ENCODE measurements at places on chromosomes 2 and 18.

- no peak for DNase-seq
Measured at GRCh38 chr2:119731983-119732382, 27.7 kb upstream of the PTPN4 start.

GRCh38 chr18:76525911-76526310 lies 30.9 kb upstream of the ZNF516 start:
- no peak for DNase-seq

- DNase-seq = no peak
Measured at GRCh38 chr2:75065402-75066008, 107.1 kb downstream of the POLE4 start.

DNA sequence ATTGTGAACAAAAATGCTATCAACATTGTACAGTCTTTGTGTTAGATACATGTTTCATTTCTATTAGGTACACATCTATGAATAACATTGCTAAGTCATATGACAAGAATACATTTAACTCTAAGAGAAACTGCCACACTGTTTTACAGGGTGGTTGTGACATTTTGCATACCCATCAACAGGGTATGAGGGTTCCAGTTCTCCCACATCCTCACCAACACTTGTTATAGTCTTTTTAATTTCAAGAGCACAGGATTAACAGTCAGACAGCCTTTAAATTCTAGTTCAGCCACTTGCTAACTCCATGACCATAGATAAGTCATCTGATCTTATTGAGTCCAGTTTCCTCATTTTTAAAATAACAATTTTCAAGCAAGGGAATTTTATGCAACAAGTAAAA lies 92.5 kb upstream of the PPP1CB start:
- no peak for DNase-seq

- DNase-seq = no peak
Measured at GRCh38 chr18:10131081-10131459, 217.3 kb downstream of the VAPA start.

- DNase-seq = no peak
Measured at GRCh38 chr2:146413086-146413610, 1431.7 kb upstream of the ACVR2A start.

DNA sequence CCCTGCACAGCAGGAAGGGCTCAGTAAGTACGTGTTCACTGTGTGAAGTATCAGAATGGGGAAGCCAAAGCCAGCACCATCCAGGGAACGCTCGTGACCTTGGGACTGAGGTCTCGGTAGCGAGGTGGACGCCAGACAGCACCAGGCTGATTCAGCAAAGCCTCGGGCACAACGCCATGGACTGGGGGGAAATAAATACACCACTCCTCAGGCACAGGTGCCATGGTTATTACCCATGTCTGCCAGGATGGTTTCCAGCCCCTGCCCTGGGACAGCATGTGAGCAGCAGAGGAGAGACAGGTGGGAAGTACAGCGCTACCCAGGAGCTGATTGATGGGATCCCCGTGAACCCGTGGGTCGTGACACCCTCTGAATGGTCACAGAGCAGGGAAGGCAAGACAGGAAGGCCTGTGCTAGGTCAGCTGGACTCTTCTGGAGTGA lies 53.0 kb downstream of the REEP1 start:
- no peak for DNase-seq

DNA sequence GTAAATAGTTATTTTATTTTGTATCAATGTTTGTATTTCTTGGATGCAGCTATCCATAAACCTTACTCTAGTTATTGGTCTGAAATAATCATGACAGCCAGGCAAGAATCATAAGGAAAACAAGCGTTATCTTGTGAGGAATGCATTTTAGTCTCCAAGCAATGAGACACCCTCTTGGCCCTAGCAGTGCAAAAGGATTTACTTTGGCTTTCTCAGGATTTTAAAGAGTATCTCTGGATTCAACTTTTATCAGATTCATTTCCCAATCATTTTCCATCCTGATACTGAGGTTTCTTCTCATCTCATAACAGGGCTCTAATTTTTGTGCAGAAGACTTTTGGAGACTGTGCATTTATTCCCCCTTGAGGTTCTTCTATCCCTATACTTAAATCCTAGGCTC lies 480.8 kb downstream of the TMX3 start:
- DNase-seq = no peak

- DNase-seq = peak; percentile 53
Measured at GRCh38 chr2:147108548-147108947, 736.3 kb upstream of the ACVR2A start.

DNA sequence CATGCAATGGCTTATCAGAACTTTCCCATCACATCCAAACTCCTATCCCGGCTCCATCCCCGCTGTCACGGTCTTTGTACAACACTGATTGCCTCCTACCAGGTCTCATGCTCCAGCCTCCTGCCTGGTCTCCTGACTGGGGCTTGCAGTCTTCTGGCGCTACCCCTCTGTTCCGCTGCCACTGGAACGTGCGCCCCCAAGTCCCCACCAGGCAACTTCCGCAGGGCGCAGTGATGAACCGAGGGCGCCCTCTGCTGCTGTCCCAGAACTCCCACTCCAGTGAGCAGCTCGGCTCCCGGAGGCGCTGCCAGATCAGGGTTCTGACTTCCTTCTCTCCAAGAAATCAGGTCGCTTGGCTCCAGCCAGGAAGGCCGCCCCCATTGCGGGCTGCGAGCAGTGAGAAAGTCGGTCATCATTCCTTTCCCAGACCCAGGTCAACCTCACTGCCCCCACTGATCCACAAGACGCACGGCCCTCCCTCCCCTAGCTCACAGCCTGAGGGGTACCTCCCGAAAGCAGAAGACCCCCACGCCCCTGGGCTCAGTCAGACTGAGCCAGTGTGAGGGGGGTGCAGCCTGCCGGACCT lies 43.9 kb upstream of the RAB11FIP5 start:
- DNase-seq = peak; percentile 89

GRCh38 chr18:11121443-11121849 lies 27.9 kb downstream of the PIEZO2 start:
- DNase-seq = no peak

DNA sequence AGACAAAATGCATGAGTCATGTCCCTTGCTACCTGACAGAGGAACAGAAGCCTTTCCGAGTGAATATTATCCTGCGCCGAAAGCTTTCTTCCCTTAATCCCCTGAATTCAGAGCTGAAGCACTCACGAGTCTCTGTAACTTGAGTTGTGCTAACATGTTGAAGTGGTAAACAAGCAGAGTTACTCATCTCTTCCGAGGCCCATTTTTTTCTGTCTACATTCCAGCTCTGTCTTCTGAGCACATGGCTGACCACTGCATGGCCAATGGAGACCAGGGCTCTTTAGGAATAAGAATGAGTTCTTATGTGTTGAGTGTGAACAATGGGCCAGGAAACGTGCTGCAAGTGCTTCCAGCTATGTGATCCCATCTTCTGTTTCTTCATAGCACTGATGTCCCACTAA lies 73.1 kb upstream of the PID1 start:
- DNase-seq = peak; percentile 71

- DNase-seq = no peak
Measured at GRCh38 chr18:78414302-78414701, 565.3 kb upstream of the SALL3 start.

DNA sequence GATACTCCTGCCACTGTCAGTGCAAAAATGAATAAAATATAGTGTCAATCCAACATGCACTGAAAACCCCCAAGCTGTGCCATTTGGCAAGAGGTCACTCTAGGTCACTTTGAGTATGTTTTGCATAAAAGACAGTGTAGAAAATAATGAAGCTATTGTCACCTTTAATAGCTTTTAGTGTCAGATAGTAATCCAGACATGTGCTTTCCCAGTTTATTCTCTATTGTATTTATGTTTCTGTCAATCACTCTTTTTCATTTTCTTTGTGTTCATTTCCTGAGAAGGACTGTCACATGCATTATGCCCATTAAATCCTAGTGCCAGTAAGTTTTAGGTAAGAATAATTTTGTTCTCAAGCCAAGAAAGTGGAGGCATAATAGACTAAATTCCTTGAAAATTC lies 1073.9 kb upstream of the CDH2 start:
- DNase-seq = no peak

- no peak for DNase-seq
Measured at GRCh38 chr18:77062518-77063003, 70.0 kb downstream of the MBP start.

DNA sequence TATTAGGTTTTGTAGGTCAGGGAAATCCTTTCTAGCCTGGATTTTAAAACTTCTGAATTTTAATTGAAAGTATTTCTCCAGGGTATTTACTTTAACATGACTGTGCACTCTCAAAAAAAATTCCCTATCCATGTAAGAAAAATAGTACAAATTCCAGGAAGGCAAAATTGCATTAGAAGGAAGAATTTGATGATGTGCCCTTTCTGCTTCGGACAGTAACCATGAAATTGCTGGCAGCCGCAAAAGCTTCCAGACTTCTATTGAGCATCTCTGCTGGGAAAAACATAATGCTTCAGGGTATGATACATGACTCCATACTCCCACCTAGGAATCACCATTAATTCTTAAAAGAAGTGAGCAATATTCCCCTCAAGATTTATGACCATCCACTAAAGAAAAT lies 17.2 kb upstream of the KLF7 start:
- peak; percentile 8 for DNase-seq

DNA sequence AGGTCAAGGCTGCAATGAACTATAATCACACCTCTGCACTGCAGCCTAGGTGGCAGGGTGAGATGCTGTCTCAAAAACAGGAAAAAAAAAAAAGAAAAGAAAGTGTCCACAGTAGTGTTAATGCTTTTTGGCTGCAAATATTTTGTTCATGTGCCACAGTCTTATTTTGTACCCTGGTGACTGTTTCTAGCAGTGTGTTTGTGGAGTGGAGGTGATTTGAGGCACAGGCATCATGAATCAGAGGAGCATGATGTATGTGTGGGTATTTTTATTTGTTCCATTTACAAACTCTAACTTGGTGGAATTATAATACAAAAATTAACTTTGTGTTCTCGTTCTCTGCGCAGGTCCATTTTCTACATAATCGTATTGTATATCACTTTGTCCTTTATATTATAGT lies 30.6 kb downstream of the DTNA start:
- no peak for DNase-seq

GRCh38 chr18:22826726-22827125 lies 106.4 kb upstream of the RBBP8 start:
- DNase-seq = no peak

- DNase-seq = no peak
Measured at GRCh38 chr18:63528863-63529492, 13.2 kb upstream of the SERPINB12 start.

DNA sequence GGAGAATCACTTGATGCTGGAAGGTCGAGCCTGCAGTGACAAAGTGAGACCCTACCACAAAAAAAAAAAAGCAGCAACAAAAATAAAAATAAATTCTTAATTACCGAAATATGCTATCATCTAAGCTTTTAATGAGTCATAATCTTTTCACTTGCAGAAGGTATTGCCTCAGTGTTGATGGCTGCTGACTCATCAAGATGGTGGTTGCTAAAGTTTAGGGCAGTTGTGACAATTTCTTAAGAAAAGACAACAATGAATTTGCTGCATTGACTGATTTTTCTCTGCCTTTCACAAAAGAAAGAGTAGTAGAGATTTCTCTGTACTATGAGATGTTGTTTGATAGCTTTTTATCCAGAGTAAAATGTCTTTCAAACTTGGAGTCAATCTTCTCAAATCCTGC lies 1809.0 kb downstream of the SUCLG1 start:
- DNase-seq = no peak

- DNase-seq = no peak
Measured at GRCh38 chr2:16649353-16650286, 16.0 kb downstream of the CYRIA start.

GRCh38 chr2:71426721-71427120 lies 26.6 kb upstream of the DYSF start:
- no peak for DNase-seq

DNA sequence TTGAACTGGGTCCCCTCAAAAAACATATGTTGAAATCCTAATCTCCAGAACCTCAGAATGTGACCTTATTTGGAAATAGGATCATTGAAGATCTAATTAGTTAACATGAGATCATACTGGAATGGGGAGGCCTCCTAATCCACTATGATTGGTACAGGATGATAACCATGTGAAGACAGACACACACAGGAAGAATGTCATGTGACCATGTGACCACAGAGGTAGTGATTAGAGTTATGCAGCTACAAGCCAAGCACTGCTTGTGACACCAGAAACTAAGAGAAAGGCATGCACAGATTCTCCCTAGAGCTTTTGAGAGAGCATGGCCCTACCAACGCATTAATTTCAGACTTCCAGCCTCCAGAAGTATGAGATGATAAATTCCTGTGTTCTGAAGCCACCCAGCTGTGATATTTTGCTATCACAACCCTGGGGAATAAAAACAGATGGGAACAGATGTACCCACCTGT lies 47.0 kb upstream of the TGIF1 start:
- peak; percentile 16 for DNase-seq

DNA sequence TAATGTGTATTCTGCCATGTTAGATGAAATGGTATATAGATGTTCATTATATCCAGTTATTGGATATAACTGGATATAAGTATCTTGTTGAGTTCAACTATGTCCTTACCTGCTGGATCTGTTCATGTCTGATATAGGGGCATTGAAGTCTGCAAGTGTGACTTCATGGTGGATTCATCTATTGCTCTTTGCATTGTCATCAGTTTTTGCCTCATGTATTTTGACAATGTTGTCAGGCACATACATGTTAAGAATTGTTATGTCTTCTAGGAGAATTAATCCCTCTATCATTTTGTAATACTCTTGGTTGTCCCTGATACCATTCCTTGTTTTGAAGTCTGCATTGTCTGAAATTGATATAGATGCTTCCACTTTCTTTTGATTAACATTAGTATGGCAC lies 15.4 kb downstream of the ZNF24 start:
- DNase-seq = no peak

GRCh38 chr2:181761175-181761574 lies 80.9 kb upstream of the NEUROD1 start:
- no peak for DNase-seq

- DNase-seq = peak; percentile 44
Measured at GRCh38 chr2:33583194-33583938, 15.7 kb downstream of the FAM98A start.

- peak; percentile 80 for DNase-seq
Measured at GRCh38 chr2:203808046-203808750, 59.4 kb upstream of the CTLA4 start.

DNA sequence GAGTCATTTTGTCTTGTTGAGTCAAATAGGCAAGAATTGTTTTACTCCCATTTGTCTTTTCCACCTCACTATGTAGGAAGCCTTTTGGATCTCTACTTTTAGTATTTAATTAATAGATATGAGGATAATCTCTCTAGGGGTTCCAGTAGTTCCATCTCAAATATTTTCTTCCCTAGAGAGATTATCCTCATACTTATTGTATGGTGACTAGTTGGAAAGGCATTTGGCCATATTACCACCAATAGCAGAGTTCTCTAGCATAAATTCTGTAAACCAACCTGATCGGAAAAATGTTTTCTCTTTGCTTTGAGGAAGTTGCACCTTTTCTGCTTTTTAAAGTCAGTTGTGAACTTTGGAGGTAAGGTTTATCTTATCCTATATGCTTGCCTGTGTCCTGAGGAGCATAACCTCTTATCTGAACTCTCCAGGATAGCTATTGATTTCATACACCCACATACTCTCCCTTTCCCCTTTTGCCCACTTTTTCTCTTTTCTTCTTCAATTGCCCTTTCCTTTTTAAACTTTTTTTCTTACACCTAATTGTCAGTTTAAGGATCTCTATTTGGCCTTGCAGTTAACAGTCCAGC lies 100.8 kb downstream of the GALNT1 start:
- no peak for DNase-seq

Measured in AG20443 (cell line).